ENCODE measurements at places on chromosomes 13 and 19.

DNA sequence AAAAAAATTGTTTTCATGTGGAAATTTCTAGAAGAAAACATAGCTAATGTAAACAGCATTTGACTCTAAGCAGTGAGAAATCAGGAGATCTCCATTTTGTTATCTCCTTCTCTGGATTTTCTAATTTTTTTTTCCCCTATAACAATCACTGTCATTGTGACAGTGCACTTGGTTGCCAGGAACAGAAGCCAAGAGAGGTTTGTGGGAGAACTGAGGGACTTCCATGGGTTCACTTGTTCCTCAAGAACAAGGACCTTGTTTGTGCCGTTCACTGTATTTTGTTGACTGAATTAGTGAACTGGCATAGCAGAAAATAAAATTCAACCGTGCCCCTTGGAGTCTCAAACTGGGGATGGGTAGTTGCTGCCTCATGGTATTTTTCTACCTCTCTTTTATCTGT is 17.1 kb downstream of the SHISA7 start:
- DNase-seq, result no peak

- DNase-seq, result no peak
Measured at GRCh38 chr19:6018786-6019185, 40.8 kb upstream of the RANBP3 start.

GRCh38 chr19:19372656-19373416 is 32.6 kb upstream of the GATAD2A start:
- peak; percentile 10 for DNase-seq

DNA sequence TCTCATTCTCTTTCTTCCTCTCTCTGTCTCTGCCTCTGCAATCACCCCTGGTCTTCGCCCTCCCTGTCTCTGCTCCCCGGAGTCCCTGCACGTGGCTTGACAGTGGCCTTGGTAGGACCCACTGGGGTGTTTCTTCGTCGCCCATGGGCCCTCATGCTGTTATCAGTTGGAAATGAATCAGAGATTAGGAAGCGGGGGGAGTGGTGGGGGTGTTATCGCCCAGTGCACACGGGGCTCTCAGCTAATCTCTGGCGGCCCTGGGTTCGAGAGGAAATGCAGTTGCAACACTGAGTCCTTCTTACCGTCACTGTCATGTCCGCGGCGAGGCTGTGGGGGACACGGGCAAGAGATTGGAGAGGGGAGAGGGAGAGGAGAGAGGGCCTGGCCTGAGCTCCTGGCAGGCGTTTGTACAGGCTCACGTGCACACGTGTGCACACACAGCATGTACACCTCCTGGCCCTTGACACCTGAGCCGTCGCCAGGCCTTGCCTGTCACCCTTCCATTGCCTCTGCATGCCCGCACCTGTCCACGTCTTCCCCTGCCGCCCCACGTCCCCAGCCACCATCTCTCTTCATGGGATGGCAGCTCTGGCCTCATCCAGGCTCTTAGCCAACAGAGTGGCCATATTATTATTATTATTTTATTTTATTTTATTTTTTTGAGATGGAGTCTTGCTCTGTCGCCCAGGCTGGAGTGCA is 37.8 kb upstream of the SLC7A10 start:
- no peak for DNase-seq

DNA sequence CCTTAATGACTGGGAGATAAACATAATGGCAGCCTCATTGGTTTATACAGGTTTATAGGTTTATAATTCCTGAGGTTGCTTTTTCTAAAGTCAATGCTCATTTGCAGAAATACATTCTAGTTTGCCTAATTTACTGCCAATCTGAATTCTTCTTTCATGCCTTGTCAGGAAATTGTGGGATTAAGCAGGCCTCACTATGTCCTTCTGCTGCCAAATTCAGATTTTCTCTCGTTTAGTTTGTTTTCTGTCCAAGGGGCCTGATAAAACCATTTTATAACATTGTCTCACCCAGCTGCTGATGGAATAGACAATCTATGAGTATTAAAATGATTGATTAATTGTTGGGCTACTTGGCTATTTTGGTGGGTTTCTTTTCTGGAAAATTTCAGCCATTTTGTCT is 42.4 kb upstream of the OBI1 start:
- DNase-seq, result no peak

- peak; percentile 97 for DNase-seq
Measured at GRCh38 chr19:6516018-6516658, 14.0 kb upstream of the TUBB4A start.

- peak; percentile 53 for DNase-seq
Measured at GRCh38 chr13:105193026-105193425, 1342.4 kb downstream of the EFNB2 start.

GRCh38 chr19:11377756-11378155 is 3.3 kb downstream of the SWSAP1 start:
- DNase-seq, result no peak

- peak; percentile 74 for DNase-seq
Measured at GRCh38 chr13:113084943-113085540, 20.5 kb upstream of the F7 start.

DNA sequence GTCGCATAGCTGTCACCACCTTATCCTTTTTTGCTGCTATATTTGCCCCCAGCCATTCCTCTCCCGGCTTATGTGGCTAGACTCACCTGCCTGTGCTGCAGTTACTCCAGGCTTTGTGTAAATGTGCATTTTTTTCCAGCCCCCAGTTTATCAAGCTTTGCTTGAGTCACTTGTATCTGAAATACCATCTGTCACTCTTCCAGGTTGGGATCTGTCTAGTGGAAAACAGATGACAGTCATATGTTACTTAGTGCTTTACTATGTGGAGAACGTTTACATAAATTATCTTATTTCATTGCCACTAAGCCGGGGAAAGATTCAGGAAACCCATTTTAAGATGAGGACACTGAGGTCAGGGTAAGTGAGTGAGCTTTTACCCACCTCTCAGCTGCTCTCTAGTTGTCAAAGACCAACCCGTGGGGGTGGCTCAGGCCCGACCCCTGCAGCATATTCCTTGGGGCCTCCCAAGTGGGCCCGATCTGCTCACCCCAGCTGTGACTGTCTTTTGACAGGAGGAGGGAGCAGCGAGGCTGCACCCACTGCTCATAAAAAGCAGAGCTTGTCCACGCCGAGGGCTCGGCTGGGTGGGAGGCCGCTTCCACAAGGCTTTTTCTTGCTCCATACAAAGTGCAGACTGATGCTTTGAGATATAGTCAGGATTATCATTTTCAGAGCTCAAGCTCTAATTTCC is 7.2 kb downstream of the GJB2 start:
- DNase-seq, result no peak

- no peak for DNase-seq
Measured at GRCh38 chr19:39436350-39436716, 584 bp upstream of the RPS16 start.

- peak; percentile 89 for DNase-seq
Measured at GRCh38 chr19:30682999-30683536, 310.9 kb downstream of the ZNF536 start.

- peak; percentile 36 for DNase-seq
Measured at GRCh38 chr19:13505761-13506470, 363 bp downstream of the CACNA1A start.

DNA sequence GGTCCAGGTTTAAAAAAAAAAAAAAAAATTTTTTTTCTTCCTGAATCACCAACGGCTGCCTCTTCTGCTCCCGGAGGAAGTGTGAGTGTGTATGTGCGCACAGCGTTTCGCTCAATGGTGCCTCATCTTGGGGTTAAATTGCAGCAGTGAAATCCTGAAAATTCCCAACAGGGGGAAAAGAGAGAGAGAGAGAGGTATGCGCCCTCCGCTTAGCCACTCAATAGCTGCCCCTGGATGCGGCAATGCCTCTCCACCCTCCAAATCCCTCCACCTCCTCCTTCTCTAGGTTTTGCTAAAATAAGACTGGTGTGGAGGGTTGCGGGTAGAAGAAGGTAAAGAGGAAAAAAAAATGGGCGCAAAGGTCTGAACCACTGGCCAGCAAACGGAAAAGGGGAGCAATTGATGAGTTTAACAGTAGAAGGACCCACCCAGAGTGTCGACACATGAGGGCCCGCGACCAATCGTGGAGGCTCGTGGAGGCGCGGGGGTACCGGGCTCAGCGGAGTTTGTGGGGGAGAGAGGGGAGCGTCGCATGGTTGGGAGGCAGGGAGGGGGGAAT is 853 bp upstream of the CACNA1A start:
- DNase-seq, result peak; percentile 70

DNA sequence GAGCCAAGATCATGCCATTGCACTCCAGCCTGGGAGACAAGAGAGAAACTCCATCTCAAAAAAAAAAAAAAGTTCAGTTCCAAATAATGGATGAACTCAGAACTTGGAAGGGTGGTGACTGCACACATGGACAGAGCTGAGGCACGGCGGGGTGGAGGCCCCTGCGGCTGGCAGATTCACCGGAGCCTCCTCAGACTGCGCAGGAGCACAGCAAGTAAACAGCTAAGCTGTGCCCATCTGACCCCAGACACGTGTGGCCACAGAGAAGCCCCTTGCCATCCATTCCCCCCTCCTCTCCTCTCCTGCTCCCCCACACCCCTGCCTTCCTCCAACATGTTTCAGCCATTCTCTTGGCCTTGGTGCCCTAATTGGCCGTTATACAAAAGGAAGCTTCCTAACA is 15.6 kb upstream of the PROZ start:
- DNase-seq, result no peak

DNA sequence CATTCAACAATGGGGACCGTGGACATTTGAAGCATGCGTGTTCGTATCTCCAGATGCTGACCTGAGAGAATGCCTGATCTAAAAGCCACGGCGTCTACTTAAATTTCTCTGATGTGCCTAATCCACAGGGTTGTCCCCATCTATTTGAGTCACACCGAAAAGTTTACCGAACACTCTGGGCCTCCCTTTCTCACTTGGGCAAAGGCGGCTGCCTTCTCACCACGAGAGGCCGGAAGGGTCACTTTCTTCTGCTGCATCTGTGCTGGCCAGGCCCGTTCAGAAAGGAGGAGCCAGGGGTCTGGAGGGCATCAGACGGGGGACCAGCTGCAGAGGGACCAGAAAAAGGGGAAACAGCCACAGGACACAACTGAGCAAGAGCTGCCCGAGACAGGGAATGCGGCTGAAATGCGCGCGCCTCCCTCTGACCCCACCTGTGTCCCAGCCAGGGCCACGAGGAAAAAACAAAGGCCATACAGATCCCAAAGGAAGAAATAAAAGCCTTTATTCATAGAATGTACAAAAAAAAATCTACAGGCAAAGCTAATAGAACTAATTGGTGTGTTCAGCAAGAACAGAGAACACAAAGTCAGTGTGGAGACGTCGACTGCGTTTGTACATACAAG is 71.3 kb upstream of the C13orf46 start:
- DNase-seq, result no peak

DNA sequence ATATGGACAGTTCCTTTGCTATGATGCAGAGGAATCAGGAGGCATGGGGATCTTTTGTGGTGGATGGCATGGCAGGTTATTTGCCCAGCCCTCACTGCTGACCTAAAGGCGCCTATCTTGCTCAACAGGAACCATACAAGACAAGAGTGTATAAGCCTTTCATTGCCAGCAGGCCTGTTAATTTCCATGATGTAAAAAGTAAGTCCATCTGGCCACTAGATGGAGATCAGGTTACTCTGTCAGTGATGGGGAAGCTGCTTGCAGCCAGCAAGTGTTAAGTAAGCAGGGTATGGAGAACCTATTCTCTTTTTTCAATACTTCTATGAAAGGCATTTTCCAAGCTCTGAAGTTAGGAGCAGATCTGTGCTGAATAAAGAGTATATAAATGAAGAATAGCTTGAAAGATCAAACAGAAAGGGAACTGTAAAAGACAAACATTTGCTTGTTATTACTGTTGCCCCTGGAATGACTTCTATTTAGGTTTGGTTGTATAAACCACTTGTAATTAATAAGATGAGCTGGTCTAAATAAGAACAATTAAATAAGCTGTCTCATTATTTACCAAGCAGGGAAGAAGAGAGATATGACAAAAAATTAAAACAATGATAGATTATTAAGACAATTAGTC is 210.9 kb downstream of the RGCC start:
- peak; percentile 97 for DNase-seq

DNA sequence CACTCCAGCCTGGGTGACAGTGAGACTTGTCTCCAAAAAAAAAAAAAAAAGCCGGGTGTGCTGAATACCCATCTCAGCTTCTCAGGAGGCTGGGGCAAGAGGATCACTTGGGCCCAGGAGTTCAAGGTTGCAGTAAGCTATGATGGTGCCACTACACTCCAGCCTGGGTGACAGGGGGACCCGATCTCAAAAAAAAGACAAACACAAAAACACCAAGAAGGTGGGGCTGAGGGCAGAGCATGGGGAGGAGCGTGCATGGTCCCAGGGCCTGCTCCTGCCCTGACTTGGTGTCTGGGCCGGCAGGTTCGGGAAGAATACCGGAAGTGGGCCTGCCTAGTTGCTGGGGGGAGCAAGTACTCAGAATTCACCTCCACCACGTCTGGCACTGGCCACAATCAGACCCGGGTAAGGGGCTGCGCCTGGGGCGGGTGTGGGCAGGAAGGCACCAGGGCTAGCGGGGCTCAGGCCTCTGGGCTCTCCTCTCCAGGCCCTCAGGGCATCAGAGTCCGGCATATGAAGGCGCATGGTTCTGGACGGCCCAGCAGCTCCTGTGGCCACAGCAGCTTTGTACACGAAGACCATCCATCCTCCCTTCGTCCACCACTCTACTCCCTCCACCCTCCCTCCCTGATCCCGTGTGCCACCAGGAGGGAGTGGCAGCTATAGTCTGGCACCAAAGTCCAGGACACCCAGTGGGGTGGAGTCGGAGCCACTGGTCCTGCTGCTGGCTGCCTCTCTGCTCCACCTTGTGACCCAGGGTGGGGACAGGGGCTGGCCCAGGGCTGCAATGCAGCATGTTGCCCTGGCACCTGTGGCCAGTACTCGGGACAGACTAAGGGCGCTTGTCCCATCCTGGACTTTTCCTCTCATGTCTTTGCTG is 11.3 kb downstream of the DDX39A start:
- DNase-seq, result no peak

- DNase-seq, result no peak
Measured at GRCh38 chr13:55439450-55439849, 1701.3 kb upstream of the PRR20A start.

GRCh38 chr19:13430790-13431582 is 75.3 kb downstream of the CACNA1A start:
- DNase-seq, result peak; percentile 58

- DNase-seq, result no peak
Measured at GRCh38 chr13:47454986-47455385, 546.1 kb downstream of the SUCLA2 start.

GRCh38 chr13:95955255-95955654 is 97.9 kb downstream of the UGGT2 start:
- DNase-seq, result no peak
